ENCODE measurements at places on chromosomes 13 and 19.

- no peak for DNase-seq
Measured at GRCh38 chr13:97559981-97560380, 126.0 kb downstream of the RAP2A start.

- no peak for DNase-seq
Measured at GRCh38 chr13:72039126-72039525, 172.1 kb upstream of the DACH1 start.

GRCh38 chr13:48635478-48635877 is 18.3 kb upstream of the CYSLTR2 start:
- DNase-seq: no peak

DNA sequence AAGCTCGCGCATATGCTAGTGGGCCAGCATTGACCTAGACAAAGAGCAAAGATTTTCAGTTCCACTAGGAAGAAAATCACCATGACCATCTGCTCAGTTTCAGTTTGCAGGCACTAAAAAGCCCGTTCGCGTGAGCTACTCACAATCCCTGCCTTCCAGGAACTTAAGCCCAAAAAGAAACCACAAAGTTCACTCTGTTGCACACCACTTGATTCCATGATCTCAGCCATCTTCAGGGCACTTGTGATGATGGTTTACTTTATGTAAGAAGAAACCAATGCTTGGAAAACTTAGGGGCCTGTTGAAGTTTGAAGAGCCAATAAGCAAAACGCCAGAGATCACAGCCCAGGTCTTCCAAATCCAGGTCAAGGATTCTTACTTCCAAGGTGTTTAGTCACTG is 45.0 kb upstream of the SLC15A1 start:
- DNase-seq: no peak

DNA sequence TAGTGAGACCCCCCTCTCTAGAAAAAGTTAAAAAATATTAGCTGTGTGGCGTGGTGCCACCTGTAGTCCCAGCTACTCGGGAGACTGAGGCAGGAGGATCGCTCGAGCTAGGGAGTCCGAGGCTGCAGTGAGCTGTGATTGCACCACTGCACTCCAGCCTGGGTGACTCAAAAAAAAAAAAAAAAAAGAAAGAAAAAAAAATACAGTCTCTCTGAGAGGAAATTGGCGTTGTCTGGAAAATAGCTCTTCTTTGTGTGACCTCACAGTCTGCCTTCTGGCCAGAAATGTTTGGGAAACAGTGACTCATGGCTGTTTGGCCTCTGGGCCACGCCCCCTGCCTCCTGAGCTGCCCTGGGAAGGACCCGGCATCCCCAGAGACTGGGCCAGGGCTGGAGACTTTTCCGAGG is 10.7 kb downstream of the MARCHF2 start:
- DNase-seq: no peak

GRCh38 chr19:10565028-10565566 is 713 bp downstream of the KRI1 start:
- peak; percentile 80 for DNase-seq

DNA sequence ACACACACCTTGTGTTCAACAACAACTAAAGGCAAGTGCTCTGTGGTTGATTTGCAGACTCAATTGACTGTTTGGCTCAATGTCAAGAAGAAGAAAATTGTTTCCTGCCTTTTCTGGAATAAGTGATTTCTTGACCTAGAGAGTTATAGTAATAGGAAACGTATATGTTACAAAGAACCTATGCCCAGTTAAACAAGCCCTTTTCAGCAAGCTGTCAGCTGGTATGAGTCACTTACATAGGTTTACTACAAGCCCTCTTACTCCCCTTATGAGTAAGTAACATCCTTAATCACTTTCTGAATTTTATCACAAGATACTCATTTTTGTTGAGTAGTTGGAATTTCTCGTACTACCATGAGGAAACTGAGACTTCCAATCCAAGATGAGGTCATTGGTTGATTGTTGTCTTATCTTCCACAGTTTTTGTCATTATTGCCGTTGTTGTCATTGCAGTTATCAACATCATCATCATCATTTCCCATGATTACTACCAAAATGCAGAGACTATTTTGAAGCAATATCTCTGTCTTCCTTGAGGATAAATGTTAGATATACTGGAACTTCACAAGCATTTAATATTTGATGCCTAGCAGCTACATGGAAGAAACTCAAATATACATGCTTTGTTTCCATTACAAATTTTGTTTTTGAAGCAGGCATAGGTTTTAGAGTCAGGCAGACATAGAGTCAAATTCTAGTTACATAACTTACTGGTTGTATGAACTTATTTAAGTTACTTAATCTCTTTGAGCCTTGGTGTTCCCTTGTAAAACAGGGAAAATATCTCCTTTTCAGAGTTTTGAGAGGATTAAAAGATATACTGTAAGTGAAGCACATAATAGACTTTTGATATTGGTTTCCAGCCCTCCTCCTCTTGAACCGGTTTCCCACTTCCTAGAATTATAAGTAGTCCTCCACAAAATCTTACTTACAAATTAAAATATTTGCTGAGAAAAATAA is 106.0 kb downstream of the RAP2A start:
- no peak for DNase-seq

GRCh38 chr13:23447927-23448326 is 14.4 kb upstream of the SACS start:
- no peak for DNase-seq

- DNase-seq: peak; percentile 93
Measured at GRCh38 chr19:43700395-43701000, 15.4 kb upstream of the IRGC start.

DNA sequence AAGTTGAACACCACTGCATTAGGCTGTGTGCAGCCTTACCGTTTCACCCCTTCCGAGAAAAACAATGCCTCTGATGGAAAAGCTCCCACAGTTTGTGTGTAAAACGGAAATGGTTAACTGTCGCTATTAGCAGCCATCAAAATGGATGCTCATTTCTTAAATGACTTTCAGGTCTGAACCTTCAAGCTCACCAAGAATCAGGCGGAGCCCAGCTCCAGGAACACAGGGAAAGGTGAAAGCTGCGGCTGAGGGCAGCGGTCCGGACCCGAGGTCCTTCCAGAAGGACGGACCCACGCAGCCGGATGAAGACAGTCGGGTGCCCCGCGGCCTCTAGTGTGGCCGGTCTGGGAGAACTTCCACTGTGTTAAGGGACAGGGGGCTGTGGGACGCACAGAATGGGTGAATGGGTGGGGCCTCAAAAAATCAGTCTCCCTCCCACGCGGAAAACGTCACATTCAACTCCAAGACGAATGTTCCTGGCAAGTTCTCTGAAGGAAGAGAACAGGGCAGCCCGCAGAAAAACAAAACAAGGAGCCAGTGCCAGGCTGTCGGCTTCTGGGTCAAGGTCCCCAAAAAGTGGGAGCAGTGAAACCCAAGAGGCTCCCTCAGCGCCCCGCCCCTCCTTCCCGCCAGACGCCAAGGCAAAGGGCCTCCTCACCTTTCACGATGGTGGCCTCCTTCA is 4.9 kb downstream of the IRS2 start:
- no peak for DNase-seq

DNA sequence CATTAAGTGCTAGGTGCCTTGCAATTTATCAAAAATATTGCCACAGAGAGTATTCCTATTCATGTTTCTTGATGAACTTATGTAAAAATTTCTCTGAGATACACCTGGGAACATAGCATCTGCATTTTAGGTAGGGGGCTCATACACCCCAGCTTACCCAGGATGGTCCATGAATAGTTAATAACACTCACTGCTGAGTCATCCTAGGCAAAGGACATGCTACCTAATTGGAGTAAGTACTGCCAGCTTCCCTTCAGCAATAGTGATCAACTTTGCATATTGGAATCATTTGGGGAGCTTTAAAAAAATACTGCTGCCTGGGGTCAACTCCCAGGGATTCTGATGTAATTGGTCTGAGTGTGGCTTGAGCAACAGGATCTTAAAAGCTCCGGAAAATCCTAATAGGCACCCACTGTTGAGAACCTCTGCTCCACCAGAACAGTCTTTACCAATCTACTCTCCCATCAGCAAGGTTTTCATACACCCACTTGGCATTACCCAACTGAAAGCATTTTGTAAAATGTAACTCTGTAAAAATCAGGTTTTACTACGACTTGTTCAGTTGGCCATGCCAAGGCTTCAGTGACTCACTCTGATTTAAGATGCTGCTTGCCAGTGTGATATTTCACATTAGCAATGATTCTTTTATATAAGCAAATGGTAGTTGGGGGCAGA is 67.2 kb upstream of the FNDC3A start:
- no peak for DNase-seq

GRCh38 chr13:22880741-22881720 is 299.7 kb upstream of the SGCG start:
- DNase-seq: no peak

- DNase-seq: peak; percentile 56
Measured at GRCh38 chr13:46668302-46668720, 115.3 kb downstream of the LRCH1 start.

GRCh38 chr13:29946093-29946492 is 95.7 kb upstream of the UBL3 start:
- DNase-seq: no peak

- DNase-seq: no peak
Measured at GRCh38 chr13:95360464-95361097, 59.3 kb upstream of the ABCC4 start.

GRCh38 chr19:2332341-2333026 is 4.0 kb downstream of the SPPL2B start:
- peak; percentile 41 for DNase-seq

DNA sequence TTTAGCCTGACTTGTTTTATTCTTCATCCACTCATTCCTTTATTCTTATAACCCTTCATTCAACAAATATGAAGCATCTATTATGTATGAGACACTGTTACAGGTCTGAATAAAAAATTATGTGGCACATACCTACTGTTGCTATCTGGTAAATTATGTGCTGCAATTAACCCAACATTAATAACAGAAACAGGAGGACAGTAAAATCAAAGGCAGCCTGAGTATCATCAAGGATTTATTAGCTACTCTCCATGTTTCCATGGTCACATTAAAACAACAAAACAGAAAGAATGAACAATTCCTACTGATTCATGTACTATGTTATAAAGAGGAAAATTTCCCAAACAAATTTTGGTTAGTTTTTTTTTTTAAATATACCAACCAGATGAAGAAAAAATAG is 43.9 kb downstream of the RAP2A start:
- DNase-seq: no peak

- DNase-seq: no peak
Measured at GRCh38 chr13:113399755-113400149, 35.8 kb upstream of the GRTP1 start.

DNA sequence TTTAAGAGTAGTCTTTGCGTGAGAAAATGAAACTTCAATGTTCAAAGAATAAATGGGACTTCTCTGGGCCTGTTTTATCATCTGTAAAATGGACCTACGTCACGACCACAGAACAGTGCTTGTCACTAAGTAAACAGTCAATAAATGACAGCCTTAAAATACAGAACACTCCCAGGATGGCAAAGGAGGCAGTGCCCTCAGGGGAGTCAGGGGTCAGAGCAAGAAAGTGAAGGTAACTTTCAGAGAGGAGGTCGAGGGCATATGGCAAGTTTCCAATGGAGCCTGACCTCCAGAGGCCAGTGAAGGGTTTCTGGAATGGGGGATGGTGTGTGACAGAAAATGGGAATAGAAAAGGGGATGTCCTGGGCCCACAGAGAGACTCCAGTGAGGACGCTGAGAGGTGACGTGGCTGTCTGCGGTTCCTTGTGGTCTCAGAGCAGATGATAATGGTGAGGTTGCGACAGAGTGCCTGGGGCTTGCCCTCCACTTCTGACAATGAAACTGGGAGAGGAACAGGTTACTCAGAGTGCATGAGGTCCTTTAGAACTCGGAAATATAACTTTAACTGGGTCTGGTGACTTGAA is 91.8 kb downstream of the UBL3 start:
- peak; percentile 41 for DNase-seq

DNA sequence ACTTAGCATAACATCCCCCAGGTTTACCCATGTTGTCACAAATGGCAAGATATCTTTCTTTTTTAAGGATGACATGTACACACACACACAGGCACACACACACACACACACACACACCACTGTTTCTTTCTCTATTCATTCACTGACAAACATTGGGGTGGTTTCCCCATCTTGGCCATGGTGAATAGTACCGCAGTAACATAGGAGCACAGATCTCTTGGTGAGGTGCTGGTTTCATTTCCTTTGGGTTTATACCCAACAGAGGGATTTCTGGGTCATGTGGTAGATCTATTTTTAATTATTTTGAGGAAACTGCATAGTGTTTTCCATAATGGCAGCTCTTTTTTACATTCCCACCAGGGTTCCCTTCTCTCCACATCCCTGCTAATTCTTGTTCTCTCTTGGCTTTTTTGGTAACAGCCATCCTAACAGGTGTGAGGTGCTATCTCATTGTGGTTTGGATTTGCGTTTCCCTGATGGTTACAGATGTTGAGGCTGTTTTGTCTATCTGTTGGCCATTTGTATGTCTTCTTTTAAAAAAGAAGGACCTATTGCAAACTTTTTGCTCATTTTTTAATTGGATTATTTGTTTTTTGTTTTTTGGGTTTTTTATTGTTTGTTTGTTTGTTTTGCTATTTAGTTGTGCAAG is 251.7 kb upstream of the IRS2 start:
- no peak for DNase-seq

GRCh38 chr13:48901781-48902180 is 73.9 kb upstream of the FNDC3A start:
- DNase-seq: no peak

- peak; percentile 93 for DNase-seq
Measured at GRCh38 chr13:95246292-95247082, 54.8 kb downstream of the ABCC4 start.

GRCh38 chr13:21767032-21767431 is 96.2 kb downstream of the FGF9 start:
- no peak for DNase-seq

DNA sequence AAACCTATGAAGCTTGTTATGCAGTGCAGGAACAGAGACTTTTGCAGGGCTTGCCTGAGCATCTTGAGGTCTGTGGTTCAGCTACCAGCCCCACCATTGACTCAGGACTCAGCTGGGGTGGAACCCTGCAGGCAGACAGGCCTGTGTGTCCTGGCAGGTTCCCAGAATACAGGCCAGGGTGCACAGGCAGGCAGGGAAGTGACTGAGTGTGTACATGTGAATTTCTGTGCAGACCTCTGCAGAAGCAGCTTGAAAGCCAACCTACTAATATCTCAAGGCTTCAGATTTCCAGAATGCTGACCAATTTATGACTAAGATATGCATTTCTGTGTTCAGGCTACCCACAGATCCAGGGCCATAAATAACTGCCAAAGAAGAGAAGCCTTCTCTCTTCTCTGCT is 254.4 kb downstream of the DLEU7 start:
- peak; percentile 5 for DNase-seq

DNA sequence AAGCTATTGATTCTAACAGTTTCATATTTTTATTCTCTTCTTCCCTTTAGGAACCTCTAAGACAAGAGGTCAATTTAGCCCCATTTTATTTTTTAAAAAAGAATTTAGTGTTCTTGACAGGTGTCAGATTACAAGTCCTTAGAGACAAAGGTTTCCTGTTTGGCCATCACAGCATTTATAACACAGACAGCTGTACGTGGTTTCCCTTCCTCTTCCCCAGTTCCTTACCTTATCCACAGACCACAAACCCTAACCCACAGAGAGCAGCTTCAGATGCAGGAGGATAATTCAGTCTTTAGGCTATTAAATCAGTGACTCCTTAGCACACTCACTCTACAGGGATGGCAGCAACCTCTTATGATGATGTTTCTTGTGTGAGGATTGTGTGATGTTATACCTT is 1210.1 kb downstream of the DIAPH3 start:
- DNase-seq: peak; percentile 33

Measured in RPMI8226 (cell line).